Activated naive CD8-positive, alpha-beta T cell treated with anti-CD3 and anti-CD28 coated beads, Interleukin-2, amount 10 ng/mL, durations not matched to agents 7 days and 5 days (primary cell): ENCODE measurements at places on chromosomes 11 and 22. TPM values are rescaled to one million over a fixed set of nuclear protein-coding genes. Genes with fewer than 3 reads are reported as not detected.

The BRSK2 gene
- total RNA-seq: 0.37 TPM

The HOATZ gene
- total RNA-seq: not detected

The ME3 gene
- total RNA-seq: 0.79 TPM

The BTG4 gene
- total RNA-seq: not detected

GRCh38 chr11:74019860-74020259, 11.0 kb upstream of the UCP3 start:
- no peak for DNase-seq
